ENCODE measurements at places on chromosomes 1 and 21.

GRCh38 chr1:206826394-206826793 is 39.0 kb upstream of the IL20 start:
- no peak for DNase-seq

DNA sequence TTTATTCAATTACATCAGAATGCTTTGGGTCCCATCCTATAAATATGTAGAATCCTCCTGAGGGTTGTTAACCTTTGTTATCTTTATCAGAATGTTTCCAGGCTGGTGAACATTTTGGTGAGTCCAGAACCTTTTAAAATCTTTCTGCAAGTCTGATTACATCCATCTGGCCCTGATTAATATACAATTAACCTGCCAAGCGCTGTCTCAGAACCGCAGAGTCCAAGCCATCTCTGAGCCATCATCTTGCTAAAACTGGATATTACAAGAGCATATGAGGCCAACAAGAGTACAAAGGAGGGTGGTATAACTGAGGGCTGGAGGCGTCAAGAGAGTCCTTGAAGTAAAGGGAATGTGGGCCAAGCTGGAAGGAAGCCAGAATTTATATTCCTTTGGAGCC is 88.6 kb upstream of the ZC3H11B start:
- no peak for DNase-seq

GRCh38 chr1:49060766-49061165 is 284.1 kb upstream of the BEND5 start:
- no peak for DNase-seq

GRCh38 chr1:3441410-3441847 is 13.0 kb upstream of the ARHGEF16 start:
- DNase-seq: peak; percentile 73

DNA sequence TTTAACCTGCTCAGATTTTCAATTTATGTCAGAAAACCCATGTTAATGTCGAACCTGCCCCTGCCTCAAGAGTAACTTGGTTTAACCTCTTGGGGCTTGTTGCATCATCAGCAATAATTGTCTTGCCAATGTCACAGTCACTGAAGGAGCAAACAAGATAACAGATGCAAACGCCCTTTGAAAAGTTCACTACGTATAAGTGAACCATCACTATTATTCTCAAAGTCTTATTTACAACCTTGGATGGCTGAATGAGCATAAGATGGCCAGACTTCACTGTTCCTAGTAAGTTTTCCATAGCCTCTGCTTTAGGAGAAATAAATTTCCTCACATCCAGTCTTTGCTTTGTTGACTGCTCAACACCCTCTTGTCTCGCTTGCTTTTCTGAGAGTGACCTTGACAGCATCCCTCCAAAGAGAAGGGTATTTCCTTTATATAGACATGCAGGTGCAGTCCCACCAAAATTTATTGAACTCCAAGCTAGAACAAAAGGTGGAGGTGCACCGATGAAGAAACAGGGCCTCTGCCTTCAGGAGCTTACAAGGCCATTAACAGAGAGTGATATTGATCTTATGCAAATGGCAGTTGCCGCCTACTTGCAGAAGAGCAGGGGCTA is 749 bp upstream of the LRIG2 start:
- no peak for DNase-seq

DNA sequence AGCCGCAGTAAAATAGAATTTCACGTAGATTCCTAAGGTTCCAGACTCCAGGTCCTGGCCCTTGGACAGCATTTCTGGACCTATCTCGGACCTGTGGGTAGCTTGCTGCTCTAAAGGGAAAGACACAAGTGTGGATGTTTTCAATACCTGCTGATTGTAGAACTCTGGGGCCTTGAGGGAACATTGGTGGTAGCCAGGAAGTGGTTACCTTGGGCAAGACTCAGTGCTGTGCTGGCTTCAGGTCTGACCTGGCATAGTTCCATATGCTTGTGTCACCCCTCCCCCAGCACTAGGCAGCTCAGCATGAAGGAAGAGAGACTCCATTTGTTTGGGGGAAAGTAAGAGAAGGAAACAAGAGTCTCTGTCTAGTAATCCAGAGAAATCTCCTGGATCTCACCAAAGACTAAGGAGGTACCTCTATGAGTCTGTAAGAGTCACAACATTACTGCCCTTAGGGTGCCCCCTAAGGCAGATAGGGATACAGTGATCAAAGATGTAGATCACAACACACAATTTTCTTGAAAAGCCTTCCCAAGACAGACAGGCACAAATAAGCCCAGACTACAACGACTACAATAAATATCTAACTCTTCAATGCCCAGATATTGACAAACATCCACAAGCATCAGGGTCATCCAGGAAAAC is 398.8 kb downstream of the TGFB2 start:
- DNase-seq: no peak

GRCh38 chr1:43932786-43933385 is 715 bp upstream of the ARTN start:
- DNase-seq: no peak
